ENCODE measurements at places on chromosomes 16 and 17.

GRCh38 chr17:75086496-75087181 is 1.1 kb upstream of the SLC16A5 start:
- peak; percentile 66 for DNase-seq

GRCh38 chr17:1039123-1039507 is 42.2 kb downstream of the TIMM22 start:
- no peak for DNase-seq

DNA sequence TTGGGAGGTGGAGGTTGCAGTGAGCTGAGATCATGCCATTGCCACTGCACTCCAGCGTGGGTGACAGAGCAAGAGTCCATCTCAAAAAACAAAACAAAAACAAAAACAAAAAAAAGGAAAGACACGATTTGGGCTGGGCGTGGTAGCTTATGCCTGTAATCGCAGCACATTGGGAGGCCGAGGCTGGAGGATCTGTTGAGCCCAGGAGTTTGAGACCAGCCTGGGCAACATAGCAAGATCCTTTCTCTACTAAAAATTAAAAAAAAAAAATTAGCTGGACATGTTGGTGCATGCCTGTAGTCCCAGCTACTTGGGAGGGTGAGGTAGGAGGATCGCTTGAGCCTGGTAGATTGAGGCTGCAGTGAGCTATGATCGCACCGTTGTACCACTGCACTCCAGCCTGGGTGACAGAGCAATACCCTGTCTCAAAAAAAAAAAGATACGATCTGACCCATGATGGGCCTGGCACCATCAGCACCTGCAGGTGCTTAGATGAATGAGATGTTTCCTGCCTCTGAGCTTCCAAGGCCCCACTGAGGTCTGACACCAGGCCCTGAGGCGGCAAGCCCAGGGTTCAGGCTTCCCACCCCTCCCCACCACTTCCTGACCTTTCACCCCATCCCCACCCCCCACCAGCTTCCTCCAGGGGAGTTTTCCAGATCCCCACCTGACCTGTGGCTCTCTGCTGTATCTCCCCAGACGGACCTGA is 21.7 kb downstream of the ATP2A1 start:
- no peak for DNase-seq

GRCh38 chr17:75440738-75441448 is 15.5 kb upstream of the TMEM94 start:
- DNase-seq, result no peak

DNA sequence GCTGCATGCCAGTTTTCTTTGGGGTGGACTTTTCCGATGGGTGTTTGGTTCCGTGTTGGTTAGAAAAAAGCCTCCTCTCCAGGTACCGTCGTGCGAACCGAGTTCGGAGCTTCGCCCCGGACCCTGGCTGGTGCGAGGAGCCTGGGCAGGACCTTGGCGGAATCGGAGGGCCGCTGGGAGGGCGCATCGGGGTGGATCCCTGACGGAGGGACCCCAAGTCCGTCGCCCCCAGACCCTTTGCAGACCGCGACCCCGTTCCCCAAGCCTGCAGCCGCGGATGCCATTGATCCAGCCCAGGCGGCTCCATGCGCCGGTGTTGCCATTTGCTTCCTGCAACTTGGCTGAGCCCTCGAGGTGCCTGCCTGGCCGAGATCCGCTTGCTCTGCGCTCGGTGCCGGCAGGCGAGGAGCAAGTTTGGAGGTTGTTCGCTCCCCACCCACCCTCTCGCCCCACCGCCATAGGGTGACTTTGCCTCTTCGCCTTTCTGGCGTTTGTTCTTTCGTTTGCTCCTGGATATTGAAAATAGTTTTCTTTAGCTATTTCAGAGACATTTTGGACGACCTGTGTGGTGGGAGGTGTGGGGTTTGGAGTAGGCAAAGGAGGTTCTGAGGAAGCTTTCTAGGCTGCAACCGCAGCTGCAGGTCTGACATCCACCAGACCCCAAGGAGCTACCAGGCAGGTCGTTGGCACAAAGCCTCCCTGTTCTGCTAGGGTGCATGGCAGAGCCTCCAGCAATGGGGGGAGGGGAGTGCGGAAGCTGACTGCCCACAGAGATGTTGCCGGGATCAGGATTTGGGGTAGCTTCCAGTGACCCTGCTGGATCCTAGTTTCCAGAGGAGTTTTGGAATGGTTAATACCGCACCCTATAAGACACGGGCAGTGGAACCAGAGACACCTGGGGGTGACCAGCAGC is 58.2 kb downstream of the RAP1GAP2 start:
- DNase-seq, result peak; percentile 41

GRCh38 chr17:3935140-3935542 is 18.9 kb upstream of the P2RX1 start:
- peak; percentile 81 for DNase-seq

DNA sequence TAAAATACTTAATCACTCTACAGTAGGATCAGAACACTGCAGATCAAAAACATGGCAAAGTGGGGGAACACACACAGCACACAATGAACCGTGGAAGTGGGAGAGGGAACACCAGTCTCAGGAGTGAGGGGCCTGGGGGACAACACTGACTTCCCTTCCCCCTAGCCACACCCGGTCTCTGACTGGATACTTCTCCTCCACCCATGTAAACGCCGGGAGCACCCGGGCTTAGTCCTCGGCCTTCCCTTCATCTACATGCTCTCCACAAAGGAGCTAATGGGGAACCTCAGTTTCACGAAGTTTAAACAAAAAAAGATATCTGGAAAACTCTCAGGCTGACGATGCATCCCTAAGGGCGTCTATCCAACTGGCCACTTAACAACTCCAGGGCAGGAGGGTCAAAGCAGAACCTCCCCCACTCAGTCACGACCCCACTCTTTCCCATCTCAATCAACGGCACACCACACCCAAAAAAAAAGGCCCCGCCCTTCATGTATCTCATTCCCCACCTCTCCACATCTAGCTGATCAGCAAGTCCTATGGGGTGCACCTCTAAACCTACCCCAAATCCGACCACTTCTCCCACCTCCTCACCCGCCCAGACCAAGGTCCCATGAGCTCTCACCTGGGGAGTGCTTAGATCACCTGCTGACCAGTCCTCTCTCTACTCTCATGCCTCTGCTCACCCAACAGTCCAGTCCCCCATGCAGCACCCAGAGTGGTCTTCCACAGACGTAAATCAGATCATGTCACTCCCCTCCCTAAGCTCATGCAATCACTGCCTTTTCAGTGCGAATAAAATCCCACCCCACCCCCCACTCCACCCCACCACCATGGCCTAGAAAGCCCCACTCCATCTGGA is 7.4 kb downstream of the ZDHHC7 start:
- no peak for DNase-seq

- DNase-seq, result peak; percentile 68
Observed at GRCh38 chr17:45052052-45052772, 780 bp upstream of the DCAKD start.

Data from transverse colon (tissue), 4 donors.